Right kidney (tissue), 9 donors: ENCODE measurements at places on chromosomes 6 and 20.

DNA sequence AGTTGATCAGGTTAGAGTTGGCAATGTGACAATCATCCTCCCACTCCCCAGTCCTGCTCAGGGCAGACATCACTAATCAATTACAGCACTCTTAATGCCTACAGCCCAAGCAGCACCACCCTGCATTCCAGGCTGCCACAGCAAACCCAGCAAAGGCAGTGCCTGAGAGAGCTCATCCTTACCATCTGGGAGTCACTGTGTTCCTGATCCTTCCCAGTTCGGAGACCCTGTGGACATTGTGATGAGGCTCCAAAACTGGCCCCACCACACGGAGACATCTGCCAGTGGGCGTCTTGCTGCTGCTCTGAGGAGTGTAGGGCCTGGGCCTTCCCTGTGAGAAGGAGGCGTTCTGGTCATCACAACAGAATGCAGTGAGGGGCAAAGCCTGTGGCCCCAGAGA lies 216.5 kb upstream of the CST7 start:
- no peak for DNase-seq

DNA sequence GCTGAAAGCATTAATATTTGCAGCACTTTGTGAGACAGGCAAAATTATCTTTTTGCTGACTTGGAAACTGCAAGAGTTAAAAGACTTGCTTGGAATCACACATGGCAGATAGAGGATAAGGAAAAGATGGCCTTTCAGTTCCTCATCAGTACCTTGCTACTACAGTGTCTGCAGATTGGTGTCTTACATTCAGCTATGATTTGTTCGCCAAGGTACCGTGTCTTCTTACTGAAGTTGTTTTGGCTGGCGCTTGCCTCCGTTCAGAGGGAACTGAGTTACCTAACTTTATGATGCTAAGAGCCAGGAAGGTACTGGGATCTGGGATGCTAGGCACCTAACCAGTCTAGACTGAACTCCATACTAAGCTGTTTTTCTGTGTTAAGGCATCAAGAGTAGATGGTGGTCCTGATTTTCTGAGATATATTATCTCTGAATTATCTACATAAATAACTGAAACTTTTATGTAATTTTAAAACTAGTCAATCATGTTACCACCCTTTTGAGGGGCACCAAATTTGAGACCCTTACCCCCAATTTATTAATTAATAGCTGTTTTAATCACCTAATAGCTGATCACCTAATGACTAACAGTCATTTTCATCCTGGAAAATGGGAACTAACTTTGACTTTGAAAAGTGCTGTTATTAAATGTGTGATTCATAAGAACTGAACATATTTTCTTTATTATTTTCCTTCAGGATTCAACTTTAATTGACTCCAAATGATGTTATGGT lies 2.5 kb downstream of the WTAP start:
- no peak for DNase-seq

DNA sequence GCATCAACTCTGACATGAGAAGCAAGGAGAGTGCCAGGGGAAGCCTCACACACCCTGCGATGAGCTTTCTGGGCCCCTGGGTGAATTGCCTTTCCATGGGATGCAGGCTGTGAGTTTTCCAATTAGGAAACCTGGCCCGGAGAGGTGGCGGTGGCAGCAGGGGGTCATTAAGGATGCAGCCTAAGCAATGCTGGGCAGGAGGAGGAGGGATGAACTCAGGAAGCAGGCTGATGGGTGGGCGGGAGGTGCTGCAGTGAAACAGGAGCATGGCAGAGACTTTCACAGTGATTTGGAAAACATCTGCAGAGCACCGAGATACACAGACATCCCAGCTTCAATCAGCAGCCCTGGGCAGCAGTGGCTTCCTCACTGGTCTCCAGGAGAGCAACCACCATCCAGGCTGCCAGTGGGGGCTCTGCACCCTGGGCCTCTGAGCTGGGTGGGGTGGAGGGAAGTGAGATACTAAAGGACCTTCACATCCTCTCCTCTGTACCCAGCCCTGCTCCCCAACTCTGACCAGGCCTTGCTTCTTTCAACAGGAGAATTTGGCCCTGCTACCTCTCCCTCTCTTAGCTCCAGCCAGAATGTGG lies 44.9 kb downstream of the LRFN2 start:
- DNase-seq, result no peak

DNA sequence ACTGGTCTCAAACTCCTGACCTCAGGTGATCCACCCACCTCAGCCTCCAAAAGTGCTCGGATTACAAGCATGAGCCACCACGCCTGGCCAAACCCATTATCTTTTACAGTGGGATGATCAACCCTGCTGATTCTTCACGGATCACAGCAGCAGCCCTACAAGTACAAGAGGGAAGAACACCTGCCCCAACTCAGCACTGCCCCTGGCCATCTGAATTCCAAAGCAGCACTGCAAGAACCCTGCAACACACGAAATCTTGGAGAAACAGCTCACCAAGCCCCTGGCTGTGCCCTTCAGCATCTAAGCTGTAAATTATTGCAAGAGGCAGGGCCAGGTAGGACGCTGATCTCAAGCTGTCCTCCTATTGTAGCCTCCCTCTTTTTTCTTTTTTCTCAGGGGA lies 54.5 kb upstream of the MC3R start:
- no peak for DNase-seq

DNA sequence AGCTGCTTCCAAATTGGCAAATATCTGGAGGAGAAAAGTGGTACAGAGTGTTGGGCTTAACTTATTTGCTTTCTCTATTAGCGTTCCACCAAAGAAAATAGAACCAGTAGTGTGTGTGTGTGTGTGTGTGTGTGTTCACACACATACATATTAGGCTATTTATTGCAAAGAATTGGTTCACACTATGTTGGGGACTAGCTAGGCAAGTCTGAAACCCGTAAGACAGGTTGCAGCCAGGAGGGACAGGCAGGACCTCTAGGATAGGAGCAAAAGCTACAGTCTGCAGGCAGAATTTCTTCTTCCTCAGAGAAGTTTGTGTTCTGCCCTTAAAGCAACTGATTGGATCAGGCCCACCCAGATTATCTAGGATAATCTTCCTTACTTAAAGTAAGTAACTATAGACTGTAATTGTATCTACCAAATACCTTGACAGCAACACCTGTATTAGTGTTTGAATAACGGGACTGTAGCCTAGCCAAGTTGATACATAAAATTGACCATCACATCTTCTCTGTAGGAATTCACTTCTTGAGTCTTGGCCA lies 12.8 kb downstream of the KCTD20 start:
- no peak for DNase-seq

GRCh38 chr6:81614292-81614691 lies 138.2 kb downstream of the TENT5A start:
- DNase-seq, result no peak

DNA sequence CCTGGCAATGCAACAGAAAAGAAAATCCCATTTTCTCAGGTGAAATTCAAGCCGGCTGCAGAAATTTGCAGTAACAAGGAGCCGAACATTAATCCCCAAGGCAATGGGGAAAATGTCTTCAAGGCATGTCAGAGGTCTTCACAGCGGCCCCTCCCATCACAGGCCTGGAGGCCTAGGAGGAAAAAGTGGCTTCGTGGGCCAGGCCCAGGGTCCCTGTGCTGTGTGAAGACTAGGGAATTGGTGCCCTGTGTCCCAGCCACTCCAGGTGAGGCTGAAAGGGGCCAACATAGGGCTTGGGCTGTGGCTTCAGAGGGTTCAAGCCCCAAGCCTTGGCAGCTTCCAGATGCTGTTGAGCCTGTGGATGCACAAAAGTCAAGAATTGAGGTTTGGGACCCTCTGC lies 111.7 kb downstream of the CD24 start:
- no peak for DNase-seq

- no peak for DNase-seq
Observed at GRCh38 chr6:166565084-166565967, 21.2 kb downstream of the RAMACL start.

DNA sequence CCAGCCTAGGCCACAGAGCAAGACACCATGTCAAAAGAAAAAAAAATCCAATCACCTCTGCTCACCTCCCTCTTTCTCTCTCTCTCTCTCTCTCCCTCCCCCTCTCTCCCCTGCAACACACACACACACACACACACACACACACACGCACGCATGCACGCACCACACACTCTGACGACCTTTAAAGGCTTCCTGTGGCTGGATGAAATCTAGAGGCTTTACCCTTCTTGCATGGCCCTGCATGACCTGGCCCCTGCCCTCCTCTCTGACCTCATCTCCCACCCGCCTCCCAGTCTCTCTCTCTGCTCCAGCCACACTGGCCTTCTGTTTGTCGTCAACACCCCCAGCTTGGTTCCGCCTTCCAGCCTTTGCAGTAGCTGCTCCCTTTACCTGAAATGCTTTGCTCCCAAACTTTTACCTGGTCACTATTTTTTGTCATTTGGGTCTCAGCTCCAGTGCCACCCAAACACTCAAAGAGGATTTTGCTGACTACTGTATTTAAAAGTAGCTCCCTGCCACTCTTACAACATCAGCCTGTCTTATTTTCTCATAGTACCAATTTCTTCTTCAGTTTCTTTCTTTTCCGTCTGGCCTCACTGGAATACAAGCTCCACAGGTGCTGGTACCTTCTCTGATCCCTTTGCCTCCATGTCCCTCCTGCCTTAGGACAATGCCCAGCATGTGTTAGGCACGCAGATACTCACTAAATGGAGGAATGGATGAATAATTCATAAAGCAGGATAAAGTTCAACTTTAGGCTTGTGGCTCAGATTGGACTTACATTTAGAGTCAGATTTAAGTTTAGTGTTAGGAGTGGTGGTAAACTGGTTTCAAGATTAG lies 4.3 kb upstream of the LTA start:
- DNase-seq, result no peak

GRCh38 chr6:160581406-160581805 lies 82.7 kb downstream of the LPA start:
- no peak for DNase-seq

GRCh38 chr6:29975561-29975907 lies 33.2 kb downstream of the HLA-A start:
- DNase-seq, result no peak

- DNase-seq, result no peak
Observed at GRCh38 chr20:46010491-46011391, 2.0 kb downstream of the MMP9 start.

DNA sequence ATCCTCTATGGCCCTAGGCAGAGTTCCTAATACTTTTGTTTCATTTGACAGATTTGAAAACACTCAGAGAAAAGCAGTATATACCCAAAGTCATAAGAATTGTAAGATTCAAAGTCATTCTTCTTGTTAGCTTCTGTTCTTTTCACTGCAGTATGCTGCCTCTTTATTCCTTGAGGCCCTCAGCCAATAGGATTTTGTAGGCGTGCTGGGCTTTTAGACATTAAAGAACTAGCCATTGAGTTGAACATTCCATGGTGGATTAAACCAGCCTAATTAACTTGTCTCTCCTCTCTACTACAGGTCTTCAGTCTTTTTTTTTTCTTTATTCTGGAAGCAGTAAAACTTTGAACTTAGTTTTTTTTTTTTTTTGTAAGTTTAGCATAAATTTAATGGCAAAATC lies 186.3 kb downstream of the PLCB4 start:
- DNase-seq, result no peak

DNA sequence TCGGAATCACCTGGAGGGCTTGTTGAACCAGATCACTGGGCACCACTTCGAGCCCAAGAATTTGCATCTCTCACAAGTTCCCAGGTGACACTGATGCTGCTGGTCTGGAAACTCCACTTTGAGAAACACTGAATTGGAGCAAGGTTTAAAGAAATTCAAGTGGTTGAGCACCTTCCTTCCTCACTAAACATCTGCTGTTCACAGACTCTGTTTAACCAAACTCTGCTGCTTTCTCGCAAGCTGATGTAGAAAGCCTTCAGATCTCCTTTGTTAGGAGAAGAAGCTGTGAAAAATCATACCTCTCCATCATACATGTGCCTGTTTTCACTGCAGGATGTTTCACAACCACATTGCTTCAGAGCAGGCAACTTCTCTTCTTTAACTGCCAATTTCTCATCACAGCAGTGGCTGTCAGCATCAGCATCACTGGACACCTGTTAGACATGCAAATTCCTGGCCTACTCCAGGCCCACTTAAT lies 87.5 kb upstream of the TOP1 start:
- DNase-seq, result no peak

DNA sequence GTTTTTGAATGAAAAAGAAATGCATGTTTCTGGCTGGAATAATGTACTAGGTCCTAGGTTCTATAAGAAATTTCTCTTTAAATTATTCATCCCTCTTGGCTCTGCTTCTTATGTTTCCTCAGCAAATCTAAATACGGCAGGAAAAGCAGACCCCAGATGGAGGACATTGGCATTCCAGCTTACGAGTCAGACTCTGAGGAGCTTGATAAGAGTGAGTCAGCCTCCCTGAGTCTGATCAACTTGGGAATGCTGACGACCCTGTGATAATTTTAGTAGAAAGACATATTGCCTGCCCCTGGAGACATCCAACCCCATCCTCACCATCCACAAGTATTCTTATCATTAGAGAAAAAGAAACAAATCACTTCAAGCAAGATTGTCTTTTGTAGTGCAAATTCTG lies 509.7 kb upstream of the MARCKS start:
- no peak for DNase-seq

DNA sequence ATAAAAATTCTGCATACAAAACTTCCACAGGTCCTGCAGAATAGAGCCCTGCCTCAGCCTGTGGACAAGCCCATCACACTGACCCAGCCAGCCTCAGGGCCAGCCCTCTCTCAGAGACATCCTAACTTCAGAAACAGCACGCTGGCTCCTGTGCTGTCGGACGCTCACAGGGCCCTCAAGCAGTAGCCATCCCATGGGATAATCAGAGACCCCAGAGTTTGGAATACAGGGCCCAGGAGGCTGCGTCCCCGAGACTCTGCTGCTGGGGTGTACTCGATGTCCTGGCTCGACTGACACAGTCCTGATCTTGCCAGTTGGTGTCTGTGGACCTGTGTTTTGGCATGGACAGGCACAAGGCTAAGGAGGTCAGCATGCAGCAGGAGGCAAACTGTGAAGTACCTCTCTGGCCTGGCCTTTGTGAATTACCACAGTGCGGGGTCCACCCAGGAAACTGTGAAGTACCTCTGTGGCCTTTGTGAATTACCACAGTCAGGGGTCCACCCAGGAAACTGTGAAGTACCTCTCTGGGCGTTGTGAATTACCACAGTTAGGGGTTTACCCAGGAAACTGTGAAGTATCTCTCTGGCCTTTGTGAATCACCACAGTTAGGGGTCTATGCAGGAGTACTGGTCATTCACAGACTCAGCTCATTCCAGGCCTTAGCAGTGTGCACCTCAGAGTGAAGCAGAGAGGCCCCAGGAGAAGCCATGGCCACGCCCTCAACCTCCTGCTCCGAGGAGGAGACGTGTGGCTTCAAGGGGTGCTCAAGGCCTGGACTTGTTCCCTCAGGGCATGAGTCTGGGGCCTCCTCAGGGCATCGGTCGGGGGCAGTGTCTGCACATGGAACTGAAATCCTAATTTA lies 212.4 kb downstream of the SYNDIG1 start:
- no peak for DNase-seq

GRCh38 chr6:129493354-129493902 lies 216.5 kb downstream of the ARHGAP18 start:
- no peak for DNase-seq

DNA sequence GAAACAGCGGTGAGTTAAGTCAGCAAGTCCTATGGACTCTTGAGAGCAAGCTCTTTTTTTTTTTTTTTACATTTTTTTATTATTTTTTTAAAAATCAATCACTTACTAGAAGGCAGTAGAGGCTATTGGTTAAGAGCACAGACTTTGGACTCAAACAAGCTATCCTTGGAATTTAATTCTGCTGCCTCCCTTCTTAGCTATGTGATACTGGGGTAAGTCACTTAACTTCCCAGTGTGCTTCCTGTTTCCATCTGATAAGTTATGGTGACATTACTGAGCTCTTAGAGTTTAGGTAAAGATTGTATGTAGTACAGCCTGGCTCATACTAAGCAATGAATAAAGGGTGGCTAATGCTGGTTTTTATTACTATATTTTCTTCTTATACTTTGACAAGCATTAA lies 770.5 kb upstream of the FLRT3 start:
- DNase-seq, result no peak
